ENCODE measurements at places on chromosomes 6 and 20. TPM values are rescaled to one million over a fixed set of nuclear protein-coding genes. Genes with fewer than 3 reads are reported as not detected.

The BMP7 gene
- total RNA-seq = not detected

The CST5 gene
- total RNA-seq = not detected

The SLC32A1 gene
- total RNA-seq = not detected

The PSORS1C1 gene
- total RNA-seq = 1.7 TPM

The C6orf58 gene
- under 0.01 TPM for total RNA-seq

The CDSN gene
- total RNA-seq = under 0.01 TPM

The SLC44A4 gene
- not detected for total RNA-seq

The GJA10 gene
- not detected for total RNA-seq

All from smooth muscle cell of bladder (primary cell).